Cerebellar cortex (tissue), 1 donor: ENCODE measurements at places on chromosomes 7 and 10.
A peak's percentile ranks its signal among the peaks of the same experiment; 100 is the strongest.

DNA sequence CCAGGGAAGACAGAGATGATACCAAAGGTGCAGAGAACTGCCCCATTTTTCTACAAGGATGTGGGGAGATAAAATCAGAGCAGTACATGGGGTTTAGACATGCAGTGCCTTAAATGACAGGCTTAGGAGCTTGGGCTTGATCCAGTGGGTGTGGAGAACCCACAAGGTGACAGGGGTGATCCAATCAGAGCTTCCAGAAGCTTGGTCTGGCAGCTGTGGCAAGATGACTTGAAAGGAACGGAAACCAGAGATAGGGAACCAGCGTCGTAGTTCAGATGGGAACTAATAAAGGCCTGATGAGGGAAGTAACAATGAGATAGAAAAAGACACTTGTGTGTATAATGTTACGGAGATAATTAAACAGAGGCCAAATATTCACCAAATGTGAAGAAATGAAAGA lies 80.7 kb downstream of the SLC37A3 start:
- no peak for DNase-seq

- no peak for DNase-seq
Measured at GRCh38 chr10:10146604-10147003, 871.1 kb upstream of the CELF2 start.

DNA sequence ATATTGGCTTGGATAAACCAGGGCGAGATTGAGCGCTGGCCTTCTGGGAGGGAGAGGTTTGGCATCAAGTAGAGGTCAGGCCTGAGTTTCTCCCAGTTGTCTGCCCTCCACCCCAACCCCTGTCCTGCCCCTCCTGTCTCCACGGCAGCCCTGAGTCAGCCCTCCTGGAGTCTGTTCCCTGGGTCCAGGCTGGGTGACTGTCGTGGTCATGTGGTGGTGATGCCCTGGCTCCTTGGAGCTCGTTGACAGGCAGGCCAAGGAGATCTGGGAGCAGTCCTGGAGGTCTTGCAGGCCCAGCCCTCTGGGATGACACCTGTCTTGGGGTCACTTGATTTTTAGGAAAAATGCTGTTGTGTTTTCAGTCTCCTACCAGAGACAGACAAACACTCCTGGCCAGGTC lies 53.6 kb upstream of the PODXL start:
- no peak for DNase-seq

DNA sequence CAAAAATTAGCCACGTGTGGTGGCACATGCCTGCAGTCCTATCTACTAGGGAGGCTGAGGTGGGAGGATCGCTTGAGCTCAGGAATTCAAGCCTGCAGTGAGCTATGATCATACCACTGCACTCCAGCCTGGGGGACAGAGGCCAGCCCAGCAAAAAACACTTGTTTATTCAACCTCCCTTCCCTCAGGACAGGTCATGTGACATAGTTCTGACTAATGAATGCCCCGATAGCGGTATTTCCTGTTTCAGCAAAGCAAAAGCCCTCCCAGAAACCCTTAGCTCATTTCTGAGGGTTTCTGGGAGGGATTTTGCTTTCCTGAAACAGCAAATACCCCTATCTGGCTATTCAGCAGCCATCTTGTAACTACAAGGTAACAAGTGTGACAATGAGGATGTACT lies 157.1 kb downstream of the GATA3 start:
- DNase-seq = no peak

- no peak for DNase-seq
Measured at GRCh38 chr10:35000936-35001335, 89.2 kb downstream of the CUL2 start.

GRCh38 chr7:110922906-110923305 lies 168.0 kb upstream of the LRRN3 start:
- DNase-seq = no peak

- no peak for DNase-seq
Measured at GRCh38 chr10:43686414-43686813, 37.7 kb upstream of the ZNF32 start.

DNA sequence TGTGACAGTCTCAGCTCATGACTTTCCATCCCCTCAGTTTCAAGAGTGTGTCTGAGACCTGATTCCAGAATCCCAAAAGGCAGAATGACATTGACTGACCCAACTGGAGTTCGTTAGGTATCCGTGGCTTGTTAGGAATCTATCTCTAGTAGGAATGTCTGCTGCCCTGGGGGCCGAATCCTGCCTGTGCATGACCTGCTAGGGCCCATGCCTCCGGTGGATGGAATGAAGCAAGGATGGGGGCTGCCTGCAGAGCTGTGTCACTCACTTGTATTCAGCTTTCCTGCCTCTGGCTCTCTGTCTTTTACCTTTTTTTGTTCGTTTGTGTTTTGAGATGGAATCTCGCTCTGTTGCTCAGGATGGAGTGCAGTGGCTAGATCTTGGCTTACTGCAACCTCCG lies 129.5 kb downstream of the SDK1 start:
- no peak for DNase-seq

- no peak for DNase-seq
Measured at GRCh38 chr7:43629857-43630256, 46.9 kb downstream of the STK17A start.

GRCh38 chr10:62157601-62158000 lies 111.0 kb downstream of the RTKN2 start:
- DNase-seq = no peak

DNA sequence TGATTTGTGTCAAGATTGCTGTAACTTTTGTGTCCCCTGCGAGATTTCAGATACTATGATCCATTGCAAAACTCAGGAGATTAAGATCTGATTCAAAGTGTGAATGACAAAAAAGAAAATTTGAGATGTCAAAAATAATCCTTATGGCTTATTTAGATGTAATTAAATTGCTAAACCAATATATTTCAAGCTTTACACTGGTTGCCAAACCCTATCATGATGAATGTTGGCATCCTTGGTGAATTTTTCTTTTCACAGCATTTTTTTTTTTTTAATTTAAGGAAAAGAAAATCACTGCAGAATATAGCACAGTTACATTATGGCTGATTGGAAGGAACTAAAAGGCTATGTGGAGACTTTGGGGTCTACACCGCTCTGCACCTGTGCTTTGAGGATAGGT lies 133.5 kb upstream of the PITRM1 start:
- no peak for DNase-seq

- no peak for DNase-seq
Measured at GRCh38 chr7:47376991-47377616, 204.8 kb downstream of the TNS3 start.

- DNase-seq = no peak
Measured at GRCh38 chr10:104509981-104510380, 131.1 kb upstream of the SORCS3 start.

- DNase-seq = no peak
Measured at GRCh38 chr7:360454-361100, 70.6 kb downstream of the FOXL3 start.

GRCh38 chr10:4174197-4174596 lies 389.2 kb upstream of the KLF6 start:
- no peak for DNase-seq

DNA sequence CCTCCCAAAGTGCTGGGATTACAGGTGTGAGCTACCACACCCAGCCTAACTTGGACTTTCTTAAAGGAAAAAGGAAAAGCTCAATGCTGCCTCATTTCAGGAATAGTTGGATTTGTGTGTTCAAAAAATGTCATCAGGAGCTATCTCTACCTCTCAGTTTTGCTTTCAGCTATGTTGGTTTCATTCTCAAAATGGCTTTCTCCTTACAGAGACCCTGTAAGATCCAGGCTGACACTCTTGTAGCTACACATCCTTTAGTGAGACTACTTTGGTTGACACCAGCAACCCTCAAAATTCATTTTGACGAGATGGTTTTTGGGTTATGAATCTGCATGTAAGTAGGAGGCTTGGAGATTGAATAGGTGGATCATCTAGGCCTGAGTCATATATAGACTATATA lies 269.7 kb upstream of the SORCS1 start:
- DNase-seq = no peak

GRCh38 chr10:24503461-24504320 lies 220.0 kb downstream of the ARHGAP21 start:
- DNase-seq = peak; percentile 31

- no peak for DNase-seq
Measured at GRCh38 chr10:61166065-61166464, 222.1 kb upstream of the RHOBTB1 start.

DNA sequence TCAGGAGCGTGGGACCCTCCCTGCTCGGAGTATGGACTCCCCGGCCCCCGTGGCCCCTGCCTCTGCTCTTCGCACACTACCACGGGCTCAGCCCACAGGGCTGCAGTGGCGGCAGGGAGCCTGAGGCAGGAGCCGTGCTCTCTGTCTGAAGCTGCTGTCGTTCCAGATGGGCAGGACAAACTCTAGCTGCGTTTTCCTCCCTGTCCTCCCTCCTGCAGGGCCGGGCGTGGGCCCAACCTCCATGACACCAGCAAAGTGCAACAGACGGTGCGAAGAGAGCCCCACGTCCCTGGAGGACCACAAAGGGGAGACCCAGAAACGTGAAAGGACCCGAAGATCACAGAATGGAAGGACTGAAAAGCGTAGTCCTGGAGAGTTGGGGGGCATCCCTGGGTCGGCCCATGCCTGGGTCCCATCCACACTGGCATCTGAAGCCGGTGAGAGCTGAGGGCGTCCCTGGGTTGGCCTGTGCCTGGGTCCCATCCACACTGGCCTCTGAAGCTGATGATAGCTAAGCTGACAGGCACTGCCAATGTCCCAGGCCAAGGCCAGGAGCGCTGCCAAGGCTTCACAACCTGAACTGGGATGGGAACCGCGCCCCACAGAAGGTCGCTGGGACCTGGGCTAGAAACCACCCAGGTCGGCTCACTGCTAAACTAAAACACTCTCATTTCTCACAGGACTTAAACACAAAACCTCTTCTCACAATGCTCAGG lies 267.0 kb downstream of the MAD1L1 start:
- peak; percentile 72 for DNase-seq

DNA sequence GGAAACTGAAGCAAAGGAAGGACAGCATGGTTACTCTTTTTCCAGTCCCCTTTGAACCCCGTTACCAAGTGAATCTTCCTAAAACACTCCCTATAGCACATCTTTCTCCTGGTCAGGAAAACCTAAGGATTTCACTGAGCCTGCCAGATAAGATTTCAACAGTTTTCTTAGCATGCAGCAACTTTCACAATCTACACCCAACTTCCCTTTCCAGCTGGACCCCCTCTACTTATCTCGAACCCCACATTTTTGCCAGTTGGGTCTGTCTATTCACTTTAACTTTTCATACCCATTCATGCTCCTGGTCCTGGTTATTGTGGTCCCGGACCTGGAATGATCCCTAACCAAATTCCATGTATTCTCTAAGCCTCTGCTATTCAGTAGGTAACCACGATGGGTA lies 14.9 kb upstream of the CPVL start:
- DNase-seq = no peak

- no peak for DNase-seq
Measured at GRCh38 chr7:77438131-77438530, 22.0 kb upstream of the GSAP start.

DNA sequence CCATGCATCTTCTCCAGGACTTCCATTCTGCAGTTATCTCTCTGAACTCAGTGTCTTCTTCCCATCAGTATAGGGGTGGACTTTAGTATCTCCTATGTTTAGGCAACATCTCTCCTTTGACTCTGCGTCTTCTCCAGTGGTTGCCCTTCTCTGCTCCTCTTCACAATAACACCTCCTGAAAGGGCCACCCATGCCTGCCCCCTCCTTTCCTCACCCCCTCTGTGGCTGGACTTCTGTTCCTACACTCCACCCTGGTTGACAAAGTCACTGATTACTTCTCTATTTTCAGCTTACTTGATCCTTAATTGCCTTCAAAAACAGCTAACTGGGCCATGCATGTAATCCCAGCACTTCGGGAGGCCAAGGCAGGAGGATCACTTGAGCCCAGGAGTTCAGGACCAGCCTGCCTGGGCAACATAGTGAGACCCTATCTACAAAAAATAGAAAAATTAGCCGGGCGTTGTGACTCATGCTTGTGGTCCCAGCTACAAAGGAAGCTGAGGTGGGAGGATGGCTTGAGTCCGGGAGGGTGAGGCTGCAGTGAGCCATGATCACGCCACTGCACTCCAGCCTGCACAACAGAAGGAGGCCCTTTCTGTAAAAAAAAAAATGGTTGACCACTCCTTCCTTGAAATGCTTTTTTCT lies 13.7 kb downstream of the SRGN start:
- no peak for DNase-seq

- DNase-seq = no peak
Measured at GRCh38 chr7:1049006-1049741, 4.8 kb downstream of the GPR146 start.

DNA sequence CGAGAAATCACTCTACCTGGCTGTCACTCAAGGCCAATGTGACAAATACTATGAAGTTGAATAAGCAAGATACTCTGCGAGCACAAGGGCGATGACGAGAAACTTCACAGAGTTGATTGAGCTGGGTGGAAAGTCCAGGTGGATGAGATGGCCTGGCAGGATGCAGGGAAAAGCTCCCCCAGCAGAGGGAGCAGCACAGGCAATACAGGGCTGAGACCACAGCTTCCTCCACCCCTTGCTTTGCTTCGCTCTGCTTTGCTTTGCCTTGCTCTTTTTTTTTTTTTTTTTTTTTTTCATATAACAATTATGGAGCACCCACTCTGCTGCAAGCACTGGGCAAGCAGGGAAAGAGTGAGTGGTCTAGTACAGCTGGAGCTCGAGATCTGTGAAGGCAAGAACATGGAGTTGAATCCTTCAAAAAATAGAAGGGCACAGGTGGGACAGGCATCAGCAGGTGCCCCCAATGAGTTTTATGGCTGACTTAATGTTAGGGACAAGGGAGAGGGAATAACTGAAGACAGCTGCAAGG lies 88.3 kb downstream of the CABCOCO1 start:
- DNase-seq = peak; percentile 68

GRCh38 chr7:50564171-50564570 lies 1.0 kb downstream of the DDC start:
- DNase-seq = no peak

DNA sequence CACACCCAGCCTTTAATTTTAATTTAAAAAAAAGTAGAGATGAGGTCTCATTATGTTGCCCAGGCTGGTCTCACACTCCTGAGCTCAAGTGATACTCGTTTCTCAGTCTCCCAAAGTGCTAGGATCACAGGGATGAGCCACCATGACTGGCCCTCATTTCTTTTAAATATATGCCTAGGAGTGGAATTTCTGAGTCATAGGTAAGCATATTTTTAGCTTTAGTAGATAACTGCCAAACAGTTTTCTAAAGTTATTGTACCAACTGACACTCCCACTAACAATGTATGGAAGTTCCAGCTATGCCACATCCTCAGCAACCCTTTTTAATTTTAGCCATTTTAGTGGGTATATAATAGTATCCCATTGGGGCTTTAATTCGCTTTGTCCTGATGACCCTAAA lies 13.8 kb upstream of the PPIF start:
- DNase-seq = no peak

DNA sequence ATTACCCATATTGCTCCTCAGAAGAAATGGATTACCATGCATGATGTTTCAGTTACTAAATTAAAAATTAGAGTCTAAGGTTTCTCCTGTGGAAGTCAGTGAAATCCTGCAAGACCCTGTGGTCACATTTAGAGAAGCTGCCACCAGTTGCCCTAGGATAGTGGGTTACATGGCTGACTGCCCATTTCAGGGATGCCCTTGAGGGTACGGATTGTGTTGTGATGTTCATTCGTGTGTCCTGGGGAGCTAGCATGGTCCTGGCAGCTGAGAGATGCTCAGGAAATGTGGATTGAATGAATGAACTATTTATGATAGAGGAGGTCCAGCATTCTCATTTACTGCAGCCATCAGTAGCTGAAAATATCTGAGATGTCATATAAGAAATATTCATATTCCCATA lies 55.1 kb downstream of the TMEM178B start:
- DNase-seq = no peak

GRCh38 chr7:46948716-46949115 lies 633.2 kb downstream of the TNS3 start:
- DNase-seq = no peak

- DNase-seq = no peak
Measured at GRCh38 chr10:121307411-121307980, 290.7 kb downstream of the FGFR2 start.
